ENCODE measurements at places on chromosomes 2 and 18.

DNA sequence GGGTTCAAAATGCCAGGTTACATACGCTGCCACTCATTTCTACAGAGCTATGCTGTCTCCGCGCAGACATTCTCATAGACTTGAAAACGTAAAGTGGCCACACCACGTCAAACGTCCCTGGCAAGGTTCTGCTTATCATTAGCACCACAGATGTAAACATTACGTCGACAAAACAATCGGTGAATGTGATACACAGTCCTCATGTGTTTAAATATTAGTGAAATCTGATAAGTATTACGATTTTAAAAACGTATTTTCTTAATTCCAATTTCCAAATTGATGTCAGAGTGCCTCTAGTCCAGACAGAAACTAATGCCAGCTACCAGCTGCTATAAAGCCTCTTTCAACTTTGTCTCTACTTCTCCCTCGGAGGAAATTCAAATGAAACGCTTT lies 1.2 kb downstream of the STK17B start:
- DNase-seq = peak; percentile 84

GRCh38 chr2:23449413-23449812 lies 64.4 kb downstream of the KLHL29 start:
- DNase-seq = no peak

DNA sequence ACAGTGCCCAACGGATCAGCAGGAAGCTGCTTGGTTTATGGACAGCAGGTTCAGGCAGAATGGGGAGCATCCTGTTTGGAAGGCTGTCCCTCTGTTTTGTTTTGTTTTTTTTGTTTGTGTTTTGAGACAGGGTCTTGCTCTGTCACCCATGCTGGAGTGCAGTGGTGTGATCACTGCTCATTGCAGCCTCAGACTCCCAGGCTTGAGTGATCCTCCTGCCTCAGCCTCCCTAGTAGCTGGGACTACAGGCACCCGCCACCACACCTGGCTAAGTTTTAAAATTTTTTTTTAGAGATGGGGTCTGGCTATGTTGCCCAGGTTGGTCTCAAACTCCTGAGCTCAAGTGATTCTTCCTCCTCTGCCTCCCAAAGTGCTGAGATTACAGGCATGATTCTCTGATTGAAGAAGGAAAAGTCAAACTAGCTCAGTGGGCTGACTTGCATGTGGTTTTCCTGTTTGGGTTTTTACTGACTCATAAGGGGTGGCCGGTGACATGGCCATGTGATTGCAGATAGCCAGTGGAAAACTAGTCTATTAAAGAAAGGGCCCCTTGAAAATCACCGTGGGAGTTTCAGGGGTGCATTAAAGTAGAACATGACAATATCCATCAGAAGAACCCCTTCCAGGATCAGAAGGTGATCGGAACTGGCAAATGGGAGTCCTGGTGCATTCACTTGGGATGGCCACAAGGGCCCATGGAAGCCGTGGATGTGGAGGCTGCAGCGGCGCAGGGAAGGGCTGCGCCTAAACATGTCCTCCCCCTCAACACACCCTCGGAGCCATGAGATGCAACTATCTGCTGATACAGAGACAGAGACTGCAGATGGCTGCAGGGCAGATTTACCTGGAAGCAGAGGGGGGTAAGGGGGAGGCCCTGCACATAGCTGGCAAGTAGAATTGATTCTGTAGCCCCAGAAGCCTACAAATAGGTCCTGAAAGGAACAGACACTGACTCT lies 26.5 kb downstream of the AQP12B start:
- DNase-seq = peak; percentile 75

DNA sequence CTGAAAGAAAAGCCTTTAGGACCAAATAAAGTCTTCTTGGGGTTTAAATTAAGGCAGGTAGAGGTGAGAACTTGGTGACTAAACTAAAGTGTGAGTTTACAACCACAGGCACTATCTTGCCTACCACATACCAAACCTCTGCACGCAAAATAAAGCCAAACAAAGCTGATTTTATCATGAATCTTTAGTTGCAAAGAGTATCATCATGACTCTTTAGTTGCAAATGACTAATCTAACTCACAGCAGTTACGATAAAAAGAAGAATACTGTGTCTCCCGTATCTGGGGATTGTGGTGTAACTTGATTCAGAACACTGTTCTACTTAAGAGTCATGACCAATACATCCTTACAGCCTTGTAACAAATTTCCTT lies 11.2 kb downstream of the CFAP210 start:
- DNase-seq = peak; percentile 73

GRCh38 chr2:207264310-207264709 lies 98.6 kb upstream of the KLF7 start:
- no peak for DNase-seq

GRCh38 chr2:208546860-208547650 lies 140.5 kb downstream of the PTH2R start:
- no peak for DNase-seq

DNA sequence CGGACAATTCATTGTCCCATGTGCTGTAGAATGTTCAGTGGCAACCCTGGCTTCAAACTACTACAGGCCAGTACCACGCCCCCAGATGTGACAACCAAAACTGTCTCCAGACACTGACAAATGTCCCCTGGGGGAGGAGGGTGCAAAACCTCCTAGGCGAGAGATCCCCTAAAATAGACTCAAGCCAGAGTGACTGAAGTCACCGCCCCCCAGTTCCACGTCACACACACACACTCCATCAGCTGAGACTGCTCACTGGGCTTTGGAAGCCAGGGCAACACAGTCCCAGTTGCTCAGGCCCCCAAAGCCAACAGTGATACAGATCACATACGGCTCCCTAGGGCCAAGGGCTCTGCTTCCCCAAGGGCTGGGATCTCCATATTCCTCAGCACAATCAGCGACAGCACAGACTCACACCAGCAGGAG lies 19.1 kb downstream of the HDAC4 start:
- no peak for DNase-seq

DNA sequence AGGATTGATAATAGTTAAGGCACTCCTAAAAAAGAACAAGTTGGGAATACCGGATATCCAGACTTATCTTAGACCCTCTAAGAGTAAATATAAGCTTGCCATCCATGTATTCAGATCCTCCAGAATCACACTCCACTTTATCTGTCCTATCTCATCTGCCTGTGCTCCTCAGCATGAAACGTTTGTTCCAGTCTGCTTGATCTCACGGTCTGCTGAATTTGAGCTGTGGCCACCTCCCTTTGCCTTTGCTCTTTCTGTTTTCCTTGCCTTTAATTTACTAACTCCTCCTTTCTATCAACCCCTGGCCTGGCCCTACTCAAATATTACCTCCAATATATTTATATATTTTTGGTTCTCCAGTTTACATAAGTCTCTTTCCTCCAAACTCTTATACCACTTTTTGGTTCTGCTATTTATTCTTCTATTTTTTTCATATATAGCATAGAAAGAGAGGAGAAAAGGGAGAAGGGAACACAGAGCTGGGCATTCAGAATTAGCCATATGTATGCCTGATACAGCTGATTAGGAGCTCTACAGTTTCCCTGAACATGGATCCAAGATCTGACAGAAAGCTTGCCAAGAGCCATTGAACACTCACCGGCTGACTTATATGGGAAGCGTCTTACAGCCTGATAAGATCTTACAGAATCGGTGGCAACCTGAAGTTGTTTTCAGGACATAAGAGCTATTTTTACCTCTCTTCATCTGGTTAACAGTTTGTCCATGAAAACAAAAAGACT lies 21.8 kb upstream of the DNAJC27 start:
- no peak for DNase-seq

DNA sequence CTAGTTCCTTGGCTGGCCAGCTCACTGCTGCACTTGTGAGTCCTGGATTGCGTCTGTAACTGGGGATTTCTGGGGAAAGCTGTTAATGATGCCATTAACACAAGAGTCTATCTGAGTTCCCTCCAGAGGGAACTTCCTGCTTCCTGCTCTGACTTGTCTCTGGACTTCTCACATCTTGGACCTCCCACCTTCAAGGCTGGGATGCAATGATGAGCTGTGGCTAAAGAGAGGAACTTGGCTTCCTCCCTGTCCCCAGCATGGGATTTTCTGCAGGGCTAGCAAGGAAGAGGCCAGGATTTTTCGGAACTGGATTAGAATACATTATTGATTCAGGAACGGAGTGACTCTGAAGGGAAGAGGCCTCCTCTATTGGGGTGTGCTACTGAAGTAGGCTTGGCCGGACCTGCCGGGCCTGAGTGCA lies 155.5 kb downstream of the CLIP4 start:
- no peak for DNase-seq

- no peak for DNase-seq
These were observed 3.7 kb upstream of the SIX3 start for GRCh38 chr2:44937688-44938240.

GRCh38 chr18:42268798-42269197 lies 313.8 kb downstream of the PIK3C3 start:
- no peak for DNase-seq

- no peak for DNase-seq
These were observed 22.0 kb upstream of the SP9 start for GRCh38 chr2:174312581-174313234.

DNA sequence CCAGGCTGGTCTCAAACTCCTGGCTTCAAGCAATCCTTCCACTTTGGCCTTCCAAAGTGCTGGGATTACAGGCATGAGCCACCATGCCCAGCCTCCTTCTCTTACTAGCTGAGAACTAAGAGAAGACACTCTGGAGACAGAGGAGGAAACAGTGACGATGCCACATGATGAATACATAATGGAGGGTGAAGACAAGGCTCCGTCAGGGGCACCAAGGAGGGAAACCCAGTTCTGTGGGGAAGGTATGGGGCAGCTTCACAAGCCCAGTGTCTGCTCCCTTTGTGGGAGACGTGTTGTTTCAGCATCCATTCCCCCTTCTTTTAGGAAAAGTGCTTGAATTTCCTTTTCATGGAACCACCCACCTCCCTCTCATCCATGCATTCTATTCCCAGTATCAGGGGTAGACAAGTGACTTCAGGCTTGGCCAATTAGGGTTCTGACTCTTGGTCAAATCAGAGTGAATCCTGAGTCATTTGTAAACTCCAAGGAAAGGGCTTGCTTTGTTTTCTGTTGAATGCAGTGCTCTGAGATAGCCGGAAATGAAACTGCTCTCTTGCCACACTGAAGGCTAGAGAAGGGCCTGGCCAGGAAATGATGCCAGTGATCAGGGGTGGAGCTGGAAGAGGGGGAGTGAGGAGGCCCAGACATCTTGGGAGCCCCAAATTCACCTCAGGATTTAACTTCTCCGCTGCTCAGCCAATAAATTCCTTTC lies 23.7 kb downstream of the TMEM127 start:
- peak; percentile 87 for DNase-seq

DNA sequence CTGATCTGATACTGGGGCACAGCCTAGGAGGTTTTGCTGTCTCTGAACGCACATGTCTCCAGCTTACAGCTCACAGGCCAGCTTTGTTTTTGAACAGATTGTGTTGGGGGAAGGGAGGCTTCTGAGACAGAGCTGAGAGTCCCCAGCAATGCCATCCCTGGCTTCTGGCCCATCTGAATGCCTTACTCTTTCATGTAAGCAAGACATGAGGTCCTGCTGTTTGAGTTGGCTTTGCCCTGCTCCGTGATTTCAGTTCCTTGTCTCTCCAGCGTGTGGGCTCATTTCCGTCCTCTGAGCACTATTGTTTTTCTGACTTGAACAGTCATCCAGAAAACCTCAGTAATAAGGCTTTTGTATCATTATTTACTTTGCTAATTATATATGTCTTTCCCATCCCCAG lies 194.9 kb upstream of the TNP1 start:
- DNase-seq = no peak

- peak; percentile 82 for DNase-seq
These were observed 646 bp downstream of the PHLPP1 start for GRCh38 chr18:62715759-62716615.

GRCh38 chr2:119190321-119191111 lies 32.0 kb upstream of the C1QL2 start:
- DNase-seq = no peak

DNA sequence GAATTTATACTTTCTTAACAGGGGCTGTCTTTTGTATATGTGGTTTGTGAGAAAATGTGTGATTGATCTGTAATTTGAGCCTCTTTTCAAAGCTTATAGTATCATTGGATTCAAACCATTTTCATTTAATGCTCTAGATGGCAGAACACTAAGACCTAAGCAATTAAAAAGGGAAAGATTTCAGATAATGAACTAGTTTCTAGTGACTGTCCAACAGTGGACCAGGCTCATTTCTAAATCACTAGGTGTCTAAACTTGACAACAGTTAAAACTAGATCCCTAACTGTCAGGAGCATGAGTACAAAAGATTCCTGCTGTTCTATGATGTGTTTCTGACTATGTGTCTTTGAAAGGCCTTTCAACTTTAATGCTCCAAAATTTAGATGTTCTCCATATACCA lies 54.6 kb downstream of the ANKRD44 start:
- DNase-seq = no peak

- DNase-seq = no peak
These were observed 714 bp upstream of the SCN9A start for GRCh38 chr2:166376488-166376828.

DNA sequence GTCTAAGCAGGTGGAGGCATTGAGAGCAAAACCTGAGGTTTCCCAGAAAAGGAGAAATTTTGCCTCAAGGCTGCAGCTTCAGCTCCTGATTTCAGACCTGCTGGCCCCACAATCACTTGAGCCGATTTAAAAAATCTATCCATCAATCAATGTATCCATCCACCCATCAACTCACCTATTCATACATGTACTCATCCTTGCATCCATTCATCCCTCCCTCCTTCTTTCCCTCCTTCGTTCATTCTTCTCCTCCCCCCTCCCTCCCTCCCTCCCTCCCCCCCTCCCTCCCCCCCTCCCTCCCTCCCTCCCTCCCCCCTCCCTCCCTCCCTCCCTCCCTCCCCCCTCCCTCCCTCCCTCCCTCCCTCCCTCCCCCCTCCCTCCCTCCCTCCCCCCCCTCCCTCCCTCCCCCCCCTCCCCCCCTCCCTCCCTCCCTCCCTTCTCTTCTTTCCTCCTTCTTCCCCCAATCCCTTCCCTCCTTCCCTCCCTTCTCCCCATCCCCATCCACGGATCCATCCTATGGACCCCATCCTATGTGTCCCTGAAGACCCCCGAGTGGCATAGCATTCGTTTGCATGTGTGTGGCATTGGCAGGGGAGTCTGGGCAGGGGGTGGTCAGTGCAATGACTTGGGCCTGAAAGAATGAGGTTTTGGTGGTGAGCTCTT lies 6.1 kb upstream of the PXDN start:
- DNase-seq = no peak

- DNase-seq = no peak
These were observed 31.9 kb downstream of the SLC66A3 start for GRCh38 chr2:11187083-11187619.

DNA sequence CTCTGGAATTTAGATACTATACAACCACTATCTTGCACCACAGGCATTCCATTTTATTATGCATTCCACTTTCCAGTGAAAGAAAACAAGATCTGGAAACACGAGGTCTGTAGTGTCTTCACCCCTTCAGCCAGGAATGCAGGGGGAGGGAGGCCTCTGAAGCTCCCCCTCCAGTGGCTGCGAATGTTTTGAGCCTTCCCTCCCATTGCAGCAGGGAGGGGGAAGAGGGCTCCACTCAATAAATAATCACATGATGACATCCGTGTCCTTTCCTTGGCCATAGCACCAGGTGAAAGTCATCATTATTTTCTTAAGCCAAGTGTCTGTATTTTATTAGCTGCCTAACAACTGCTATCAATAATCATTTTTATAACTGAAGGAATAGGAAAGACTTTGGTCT lies 38.6 kb downstream of the ALPK2 start:
- DNase-seq = no peak

GRCh38 chr18:51724790-51725721 lies 527.6 kb upstream of the MEX3C start:
- DNase-seq = no peak

All from activated CD8-positive, alpha-beta memory T cell treated with anti-CD3 and anti-CD28 coated beads, Interleukin-2, amount 10 ng/mL, durations not matched to agents 7 days and 5 days (primary cell).